Anterior cingulate cortex (tissue), 58 donors: ENCODE measurements at places on chromosomes 1 and 21.

- DNase-seq: no peak
Measured at GRCh38 chr1:2637442-2638145, 4.8 kb upstream of the MMEL1 start.

DNA sequence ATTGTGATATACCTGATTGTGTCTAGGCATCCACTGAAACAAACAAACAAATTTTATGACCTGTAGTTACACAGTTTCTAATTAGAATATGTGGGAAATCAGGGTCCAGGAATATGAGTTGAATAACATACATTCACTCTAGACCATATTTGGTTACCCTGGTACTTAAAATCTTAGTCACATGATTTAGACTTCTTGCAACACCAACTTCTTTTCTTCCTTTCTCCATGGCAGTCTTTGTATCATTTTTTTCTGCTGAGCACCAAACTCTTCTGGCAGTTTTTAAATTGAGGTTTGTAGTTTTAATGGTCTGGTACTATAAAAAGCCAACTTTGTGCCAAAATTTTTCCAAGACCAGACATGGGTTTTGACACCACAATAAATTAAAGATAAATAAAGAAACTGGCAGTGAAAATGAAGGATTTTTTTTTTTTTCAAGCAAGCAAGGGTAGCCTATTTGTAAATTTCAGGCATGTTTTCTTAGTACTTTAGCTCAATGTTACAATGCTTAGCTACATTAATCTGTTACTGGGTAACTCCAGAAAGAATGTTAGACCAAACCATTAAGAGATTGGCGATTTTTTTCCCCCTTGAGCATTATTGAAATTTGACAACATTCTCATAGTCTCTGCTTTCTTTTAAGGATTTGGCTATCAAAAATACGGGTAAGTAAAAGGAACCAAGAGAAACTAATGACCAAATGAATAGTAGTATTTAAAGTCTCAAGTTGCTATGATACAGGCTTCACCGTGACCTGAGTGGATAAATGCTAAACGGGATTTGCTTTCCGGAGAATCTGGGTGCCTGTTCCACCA, 108.5 kb downstream of the NFIA start:
- DNase-seq: no peak

DNA sequence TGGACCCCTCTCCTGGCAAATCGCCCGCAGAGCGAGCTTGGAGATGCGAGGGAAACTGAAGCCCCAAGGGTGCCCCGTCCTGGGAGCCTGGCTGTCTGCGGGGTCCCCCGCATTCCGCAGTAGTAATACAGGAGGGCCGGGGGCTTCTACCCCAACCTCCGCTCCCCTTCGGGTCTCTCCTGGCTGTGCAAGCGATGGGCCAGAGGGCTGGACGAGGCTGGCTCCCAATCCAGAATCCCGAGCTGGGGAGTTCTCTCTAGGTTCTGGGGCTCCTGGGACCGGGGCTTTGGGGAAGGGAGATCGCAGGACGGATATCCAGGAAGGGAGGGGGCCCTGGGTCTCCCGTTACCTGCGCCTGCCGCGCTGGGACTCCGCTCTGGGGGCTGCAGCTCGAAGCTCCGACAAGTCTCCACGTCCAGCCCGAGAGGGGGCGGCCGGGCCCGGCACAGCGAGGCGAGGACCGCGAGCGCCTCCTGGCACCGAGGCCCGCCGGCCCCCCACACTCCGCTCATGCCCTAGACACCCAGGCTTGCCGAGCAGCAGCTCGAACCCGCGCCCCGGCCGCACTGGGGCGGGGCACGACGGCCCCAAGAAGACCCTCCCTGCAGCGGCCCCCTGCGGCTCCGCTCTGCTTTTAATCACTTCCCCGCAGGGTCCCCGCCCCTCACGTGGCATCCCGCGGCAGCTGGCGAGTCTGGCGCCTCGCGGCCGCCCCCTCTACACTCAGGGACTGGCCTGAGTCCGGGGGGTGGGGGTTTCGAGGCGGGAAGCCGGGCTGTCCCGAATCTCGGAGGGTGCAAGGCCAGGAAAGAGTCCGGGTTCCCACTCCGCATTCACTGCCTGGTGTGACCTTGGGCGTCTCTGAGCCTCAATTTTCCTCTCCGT, at the start of gene SYT6:
Gene SYT6, minus strand, starts transcription at position 609 of the 885 bp plus-strand sequence. Its CDS starts 97 bp downstream, at position 512.
- no peak for DNase-seq

- DNase-seq: no peak
Measured at GRCh38 chr1:151367658-151368392, 4.7 kb downstream of the SELENBP1 start.

DNA sequence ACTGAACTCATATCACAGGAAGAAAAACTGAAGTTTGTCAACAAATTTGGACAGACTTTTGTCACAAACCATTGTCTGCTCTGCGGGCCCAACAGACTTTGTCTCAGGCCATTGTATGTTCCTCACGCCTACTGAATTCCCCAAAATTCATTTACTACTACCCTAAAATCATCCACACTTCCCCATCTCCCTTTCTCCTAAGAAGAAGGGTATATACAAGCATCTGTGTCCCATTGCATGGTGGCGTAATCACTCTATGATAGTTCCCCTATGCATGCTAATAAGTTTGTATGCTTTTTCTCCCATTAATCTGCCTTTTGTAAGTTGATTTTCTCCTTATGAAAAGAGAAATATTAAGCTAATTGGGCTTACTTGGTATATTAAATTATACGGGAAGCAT, 54.9 kb upstream of the ATF3 start:
- no peak for DNase-seq

DNA sequence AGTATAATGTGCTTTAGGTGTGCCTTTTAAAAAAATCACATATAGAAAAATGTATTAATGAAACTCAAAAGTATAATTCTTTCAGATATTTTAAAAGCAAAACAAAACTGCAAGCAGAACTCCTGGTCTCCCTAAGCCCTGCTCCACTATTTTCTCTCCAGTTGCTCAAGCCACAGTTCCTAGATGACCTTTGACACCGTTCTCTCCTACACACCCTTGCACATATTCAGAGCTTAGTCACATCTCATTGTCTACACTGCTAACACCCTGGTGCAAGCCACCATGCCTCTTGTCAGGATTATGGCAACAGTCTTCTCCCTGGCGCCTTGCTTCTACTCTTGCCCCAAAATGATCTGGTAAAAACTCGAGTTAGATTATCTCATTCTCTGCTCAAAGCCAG, 50.2 kb upstream of the ROR1 start:
- no peak for DNase-seq

DNA sequence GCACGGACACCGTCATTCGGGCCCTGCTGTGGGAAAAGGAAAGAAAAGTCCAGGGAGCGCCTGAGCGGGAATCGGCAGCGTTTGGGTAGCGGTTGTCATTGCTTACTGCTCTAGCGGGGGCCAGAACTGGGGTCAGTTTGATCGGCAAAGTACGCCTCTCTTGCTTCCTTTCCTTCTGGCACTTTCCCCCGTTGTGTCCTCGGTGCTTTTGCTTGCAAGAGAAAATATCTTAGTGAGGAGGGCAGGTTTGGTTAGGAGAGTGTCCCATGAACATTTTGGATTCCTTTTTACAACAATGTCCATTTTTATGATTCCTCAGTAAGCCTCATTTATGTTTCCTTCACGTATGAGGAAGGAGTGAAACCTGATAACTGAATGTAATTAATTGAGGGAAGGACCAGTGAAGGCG, 670 bp downstream of the ST3GAL3 start:
- DNase-seq: no peak

GRCh38 chr1:22837332-22837731, 126.7 kb downstream of the EPHB2 start:
- DNase-seq: no peak

DNA sequence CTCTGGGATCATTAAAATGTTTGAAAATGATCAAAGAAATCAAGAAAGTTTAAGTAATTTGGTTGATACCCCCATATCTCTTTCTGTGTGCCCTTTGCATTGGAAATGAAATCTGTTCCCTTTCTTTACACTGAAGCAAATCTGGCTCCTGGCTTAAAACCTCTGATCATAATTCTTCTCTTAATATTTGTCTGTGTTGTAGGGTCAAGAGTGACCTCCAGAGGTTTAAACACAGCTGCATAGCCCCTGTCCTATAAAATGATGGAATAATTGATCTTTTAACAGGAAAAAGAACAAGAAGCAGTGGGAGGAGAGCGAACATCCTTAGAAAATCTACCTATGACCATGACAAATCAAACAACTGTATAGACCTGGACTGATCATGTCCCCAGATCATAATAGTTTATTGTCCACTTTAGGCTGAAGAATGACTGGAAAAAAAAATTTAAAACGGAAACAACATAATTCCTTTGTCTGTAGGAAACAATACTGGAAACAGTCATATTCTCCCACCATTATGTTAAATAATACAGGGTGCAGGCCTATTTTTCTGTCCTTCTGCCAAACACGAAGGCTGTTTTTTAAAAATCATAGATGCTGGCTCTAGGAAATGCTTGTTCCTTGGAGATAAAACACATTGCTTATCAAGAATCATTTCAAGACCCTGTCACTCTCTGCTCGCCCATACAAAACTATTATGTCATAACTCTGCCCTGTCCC, 184.3 kb downstream of the NEGR1 start:
- no peak for DNase-seq

GRCh38 chr1:95126846-95127245, 9.7 kb downstream of the TLCD4 start:
- DNase-seq: no peak

DNA sequence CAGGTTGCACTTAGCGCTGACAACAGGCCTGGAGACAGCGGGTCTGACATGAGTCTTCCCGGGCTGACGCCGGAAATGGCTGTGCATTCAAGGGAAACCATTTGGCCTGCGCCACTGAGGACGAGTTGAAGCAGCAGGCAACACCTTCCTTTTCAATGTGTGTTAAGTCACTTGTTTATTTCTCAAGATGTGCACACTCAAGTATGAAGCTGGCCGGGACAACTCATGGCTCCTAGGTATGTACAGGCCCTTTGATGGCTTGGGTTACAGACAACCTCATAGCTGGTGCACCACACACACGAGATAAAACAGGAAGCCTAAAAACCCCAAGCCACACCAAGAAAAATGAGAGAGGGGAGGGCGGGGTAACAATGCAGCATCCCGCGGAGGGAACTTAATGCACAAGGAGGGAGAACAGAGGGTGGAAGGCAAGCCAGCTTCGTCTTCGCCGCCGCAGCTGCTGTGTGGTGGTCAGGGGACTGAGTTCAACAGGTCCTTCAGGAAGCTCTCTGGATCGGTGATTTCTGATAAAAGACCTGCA, 118.0 kb upstream of the IFFO2 start:
- DNase-seq: no peak

DNA sequence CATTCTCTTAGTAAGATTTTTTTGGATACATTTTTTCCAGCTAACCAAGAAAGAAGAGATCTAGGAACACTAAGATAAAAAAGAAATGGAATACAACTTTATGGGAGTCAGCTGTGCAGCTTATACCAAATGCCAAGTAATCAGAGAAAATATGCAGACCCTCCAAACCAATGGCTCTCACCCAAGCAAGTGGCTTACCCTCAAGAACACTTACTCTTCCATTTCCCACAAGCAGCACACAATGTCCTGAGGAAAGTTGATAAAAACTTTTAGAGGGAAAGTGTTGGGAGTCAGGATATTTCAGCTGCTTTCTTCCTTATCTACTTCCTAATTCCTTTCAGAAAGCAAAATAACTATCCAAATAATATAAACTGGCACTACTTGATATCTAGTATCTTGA, 631.8 kb downstream of the RWDD3 start:
- no peak for DNase-seq

GRCh38 chr1:46148318-46148717, 15.9 kb upstream of the PIK3R3 start:
- no peak for DNase-seq

- no peak for DNase-seq
Measured at GRCh38 chr1:234586892-234587485, 23.0 kb downstream of the IRF2BP2 start.

DNA sequence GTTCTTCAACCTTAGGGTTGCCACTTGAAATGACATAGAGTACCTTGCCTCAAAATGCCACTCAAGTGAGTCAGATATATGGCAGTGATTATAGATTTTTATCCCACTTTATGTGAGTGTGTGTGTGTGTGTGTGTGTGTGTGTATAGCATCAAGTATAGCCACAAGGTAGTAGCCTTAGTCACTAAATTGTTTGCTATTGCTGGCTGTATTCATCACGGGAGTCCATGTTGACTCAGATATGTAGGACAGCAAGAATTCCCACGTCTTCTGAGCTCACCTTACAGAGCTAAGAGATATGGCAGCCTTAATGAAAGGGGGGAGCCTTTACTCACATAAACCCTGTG, 9.3 kb downstream of the ETS2 start:
- DNase-seq: no peak

DNA sequence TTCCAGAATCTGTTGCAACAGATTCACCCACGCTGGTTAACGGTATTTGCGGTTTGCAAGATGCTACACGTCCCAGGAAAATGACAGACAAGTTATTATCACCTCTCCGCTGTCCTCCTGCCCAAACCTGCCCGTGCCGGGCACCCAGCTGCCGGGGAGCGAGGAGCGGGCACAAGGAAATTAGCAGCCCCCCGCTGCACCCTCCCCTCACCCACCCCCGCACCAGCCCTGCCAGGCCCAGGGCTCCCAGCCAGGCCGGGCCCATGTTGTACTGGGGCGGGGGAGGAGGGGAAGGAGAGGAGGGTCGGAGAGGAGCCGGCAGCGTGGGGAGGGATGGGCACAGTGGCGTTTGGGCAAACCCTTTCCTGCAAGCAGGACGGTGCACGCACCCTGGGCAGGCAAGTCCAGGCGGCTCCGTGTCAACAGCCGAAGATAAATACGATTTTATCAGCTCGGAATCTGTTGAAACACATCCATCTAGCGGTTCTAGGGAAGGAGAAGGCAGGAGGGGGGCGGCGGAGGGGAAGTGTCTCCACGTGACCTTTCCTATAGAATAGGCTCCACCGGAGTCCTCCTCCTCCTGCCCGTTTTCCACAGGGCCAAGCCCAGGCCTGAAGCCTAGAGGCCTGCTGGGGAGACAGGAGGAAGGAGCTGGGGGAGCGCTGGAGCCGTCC, 35.1 kb upstream of the CCDC27 start:
- no peak for DNase-seq

- no peak for DNase-seq
Measured at GRCh38 chr1:106178791-106179190, 877.7 kb upstream of the PRMT6 start.

DNA sequence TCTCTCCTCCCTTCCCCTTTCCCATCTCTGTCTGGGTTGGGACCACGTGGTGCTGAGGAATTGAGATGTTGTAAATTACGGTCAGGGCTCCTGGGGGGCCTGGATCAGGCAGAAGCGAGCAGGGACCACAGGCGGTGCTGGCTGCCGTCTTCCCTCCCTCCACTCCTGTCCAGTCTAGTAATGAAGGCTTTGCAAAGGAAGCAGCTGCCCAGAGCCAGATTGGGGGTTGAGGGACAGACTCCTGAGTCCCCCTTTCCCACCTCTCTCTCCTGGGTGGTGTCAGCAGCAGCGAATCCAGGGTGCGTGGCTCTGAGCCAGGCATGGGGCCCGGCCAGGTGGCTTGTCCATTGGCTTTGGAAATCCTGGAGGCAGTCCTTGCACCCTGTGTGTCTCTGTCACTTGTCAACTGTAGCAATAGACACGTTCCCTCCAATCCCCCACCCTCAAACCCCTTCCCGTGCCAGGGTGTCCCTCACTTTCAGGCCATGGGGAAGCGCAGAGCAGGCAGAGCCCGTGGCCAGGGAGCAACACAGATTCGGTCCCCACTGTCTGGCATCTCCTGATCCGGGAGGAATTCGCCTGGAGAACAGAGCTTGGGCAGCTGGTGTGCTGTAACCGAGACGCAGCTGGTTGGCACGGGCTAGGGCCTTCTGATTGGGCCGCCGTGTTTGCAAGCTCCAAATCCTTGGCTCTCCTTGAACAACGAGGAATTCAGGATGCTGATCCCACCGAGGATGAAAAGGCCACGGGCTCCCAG, 64.8 kb upstream of the WNT4 start:
- no peak for DNase-seq
